ENCODE measurements at places on chromosomes 4 and X.

DNA sequence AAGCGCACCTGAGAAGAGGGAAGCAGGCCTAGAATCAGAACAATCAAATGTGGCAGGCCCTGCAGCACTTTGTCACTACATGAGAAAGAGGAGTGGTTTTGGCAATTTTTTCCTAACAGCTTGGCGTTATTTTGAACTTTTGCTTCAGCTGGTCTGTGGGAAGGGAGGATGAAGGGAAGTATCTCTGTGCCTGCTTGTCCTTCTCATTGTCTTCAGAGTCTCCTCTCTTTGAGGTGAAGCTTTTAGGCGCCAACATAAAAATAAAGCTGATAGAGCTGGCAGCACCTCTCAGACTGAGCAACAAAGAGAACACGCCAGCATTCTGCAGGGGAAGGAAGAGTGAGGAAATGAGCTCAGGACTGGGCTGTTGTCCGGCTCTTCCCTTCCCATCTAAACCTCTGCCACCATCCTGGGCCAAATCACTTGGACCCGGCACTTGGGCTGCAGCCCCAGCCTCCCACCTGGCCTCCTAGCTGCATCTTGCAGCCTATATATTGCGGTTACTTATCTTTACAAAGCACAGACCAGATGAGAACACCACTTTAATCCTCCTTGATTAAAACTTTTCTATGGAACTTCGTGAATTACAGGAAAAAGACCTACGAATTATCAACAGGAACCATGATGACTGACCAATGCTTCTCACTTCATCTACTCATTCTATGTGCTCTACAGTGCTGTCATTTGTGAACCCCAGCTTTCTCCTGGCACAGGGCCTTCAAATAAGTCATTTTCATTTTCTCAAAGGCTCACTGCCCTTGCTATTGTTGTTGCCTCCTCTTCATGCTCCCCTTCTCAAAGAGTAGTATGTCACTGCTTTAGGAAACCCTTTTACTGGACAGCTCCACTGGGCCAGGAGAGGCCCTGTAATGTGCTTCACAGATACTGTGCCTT lies 476.4 kb upstream of the HS3ST1 start:
- no peak for DNase-seq

GRCh38 chr4:159178979-159179969 lies 76.4 kb downstream of the RAPGEF2 start:
- no peak for DNase-seq

GRCh38 chr4:48266781-48267180 lies 2.9 kb downstream of the TEC start:
- DNase-seq, result no peak

- no peak for DNase-seq
These were observed 143.5 kb upstream of the HPGD start for GRCh38 chr4:174665799-174666198.

- no peak for DNase-seq
These were observed 34.5 kb upstream of the ALG13 start for GRCh38 chrX:111646515-111646914.
